T-helper 2 cell (primary cell): ENCODE measurements at places on chromosomes 2 and 18.

DNA sequence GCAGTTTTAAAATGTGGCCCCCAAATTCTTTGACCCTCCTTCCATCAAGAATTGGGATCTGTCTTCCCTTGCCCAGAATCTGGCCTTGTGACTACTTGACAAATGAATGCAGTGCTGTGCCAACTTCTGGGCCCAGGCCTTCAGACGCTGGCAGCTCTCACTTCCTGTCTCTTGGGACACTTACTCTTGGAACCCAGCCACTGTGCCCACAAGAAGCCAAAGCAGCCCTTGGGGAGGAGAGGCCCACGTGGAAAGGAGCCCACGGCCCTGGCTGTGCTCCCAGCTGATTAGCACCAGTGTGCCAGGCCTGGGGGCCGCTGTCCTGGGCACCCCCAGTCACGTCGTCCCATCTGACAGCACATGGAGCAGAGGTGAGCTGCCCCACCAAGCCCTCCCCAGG lies 56.6 kb downstream of the RPL37A start:
- no peak for DNase-seq

DNA sequence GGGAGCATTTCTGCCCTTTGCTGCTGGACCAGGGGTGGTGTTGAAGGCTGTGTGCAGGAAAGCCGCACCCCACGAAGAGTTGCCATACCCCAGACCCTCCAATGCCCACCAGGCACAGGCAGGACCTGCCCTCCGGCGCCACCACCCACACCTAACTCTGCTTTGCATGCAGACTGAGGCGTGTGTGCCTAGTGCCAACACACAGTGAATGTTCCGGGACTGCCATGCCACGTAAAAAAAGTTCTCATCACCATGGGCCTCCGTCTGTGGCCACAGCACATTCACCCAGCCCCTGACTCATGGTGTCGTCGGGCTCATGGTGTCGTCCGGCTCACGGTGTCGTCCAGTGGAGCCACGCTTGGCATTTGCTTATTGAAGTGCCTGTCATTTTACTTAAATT lies 184.9 kb upstream of the RAB6C start:
- no peak for DNase-seq

DNA sequence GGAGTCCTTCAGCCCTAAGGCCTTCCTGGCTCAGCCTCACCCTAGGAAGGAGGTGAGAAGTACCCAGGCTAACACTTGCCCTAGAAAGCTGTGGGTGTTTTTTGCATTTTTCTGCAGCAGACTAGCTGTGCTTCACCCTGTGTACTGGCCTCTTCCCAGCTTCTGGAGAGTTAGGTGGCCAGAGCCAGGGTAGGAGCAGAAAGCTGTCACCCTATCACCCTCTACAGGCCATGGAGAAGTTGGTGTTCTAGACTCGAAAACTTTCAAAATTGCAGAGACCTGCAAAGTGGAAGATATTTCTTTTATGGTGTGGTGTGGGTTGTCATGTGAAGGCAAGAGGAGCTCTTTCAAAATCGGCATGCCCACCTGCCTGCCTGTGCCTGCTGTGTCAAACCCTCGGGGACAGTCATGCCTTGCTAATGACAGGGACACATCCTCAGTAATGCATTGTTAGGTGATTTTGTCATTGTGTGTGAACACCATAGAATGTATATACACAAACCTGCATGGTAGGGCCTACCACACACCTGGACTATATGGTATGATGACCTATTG lies 29.8 kb downstream of the EHD3 start:
- no peak for DNase-seq

DNA sequence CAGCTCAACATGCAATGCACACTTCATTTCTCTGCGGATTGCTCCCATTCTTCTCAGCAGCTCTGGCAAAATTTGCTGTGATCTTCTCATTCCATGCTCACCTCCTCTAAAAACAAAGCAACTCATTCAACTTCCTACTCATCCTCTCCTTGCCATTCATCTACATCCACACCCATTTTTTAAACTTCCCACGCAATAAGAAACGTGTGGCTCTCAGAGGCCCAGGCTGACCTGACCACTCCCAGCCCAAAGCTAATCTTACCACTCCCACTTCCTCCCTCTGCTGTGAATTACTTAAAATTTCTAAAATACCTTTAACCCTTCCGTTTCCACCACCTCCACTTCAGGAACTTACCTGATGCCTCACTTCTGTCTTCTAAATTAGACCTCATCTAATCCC lies 15.2 kb downstream of the ABCB11 start:
- no peak for DNase-seq

DNA sequence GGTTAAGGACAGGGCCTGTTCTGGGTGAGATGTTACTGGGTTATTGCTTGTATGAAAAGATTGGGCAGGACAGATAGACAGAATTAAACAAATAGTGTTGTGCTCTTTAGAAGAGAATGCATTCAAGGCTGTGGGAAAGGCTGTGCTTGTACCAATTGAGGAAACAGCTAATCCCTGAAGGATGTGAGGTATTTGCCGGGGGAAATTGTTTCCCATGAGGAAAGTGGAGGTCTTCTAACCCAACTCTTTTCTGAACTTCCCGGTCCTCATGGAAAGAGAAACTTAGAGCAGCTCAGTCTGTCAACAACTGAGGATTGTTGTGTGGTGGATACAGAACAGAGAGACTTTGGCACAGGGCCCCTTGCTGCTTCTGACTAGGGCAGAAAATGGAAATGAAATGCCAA lies 9.5 kb downstream of the SLC1A4 start:
- no peak for DNase-seq

DNA sequence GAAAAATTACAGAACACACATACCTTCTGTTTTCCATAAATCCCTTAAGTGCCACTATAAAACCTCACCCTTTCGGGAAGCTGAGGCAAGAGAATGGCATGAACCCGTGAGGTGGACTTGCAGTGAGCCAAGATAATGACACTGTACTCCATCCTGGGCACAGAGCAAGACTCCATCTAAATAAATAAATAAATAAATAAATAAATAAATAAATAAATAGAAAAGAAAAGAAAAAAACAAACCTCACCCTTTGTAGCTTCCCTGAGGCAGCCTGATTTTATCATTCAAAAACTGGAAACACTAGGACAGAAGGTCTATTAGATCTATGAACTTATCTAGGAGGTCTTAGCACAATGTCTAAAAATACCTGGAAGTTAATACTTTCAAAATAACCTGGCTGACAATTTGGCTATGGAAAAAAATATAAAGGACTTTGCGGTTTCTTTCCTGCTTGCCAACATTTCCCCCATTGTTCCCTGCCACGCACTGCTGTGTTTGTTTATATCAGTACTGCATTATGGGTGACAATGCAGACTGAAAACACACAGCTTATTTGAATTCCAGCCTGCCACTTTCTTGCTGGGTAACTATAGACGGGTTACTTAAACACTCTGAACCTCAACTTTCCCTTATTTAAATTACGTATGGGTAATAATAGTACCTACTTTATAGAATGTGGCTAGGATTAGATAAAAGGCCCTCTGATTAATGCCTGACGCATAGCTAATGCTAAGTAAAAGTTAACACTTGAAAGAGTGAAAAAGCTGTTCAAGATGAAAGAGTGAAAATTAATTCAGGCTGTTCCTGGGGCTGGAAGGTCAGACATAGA lies 313.0 kb downstream of the RDH14 start:
- no peak for DNase-seq

- DNase-seq: no peak
Observed at GRCh38 chr2:97961534-97961933, 34.2 kb downstream of the TMEM131 start.

- no peak for DNase-seq
Observed at GRCh38 chr2:98946855-98947254, 10.8 kb upstream of the CRACDL start.

- DNase-seq: no peak
Observed at GRCh38 chr18:38313831-38314230, 748.2 kb upstream of the CELF4 start.

DNA sequence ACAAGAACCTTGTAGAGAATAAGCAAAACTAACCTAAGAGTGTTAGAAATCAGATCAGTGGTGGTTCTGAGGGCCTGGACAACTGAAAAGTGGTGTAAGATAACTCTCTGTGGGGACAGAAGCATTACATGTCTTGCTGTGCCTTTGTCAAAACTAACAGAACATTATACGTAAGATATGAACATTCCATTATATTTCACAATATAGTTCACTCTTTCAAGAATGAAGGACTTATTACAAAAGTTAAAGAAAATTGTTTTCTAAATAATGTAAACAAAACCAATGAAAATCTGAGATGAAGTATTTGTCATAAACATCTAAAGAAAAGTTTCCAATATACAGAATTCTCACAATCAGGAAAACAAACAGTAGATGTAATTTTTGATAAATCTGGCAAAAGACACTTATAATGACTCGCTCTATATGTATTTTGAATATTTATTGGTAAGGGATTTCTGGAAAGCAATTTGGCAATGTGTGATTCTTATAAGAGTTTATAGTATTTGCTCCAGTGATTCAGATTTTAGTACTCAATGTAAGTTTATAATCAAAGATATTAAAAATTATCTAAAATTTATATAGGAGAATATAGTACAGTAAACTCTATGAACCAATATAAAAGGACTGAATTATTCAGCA lies 258.4 kb downstream of the CD226 start:
- no peak for DNase-seq

- DNase-seq: no peak
Observed at GRCh38 chr2:28437918-28438317, 45.3 kb downstream of the FOSL2 start.

GRCh38 chr2:8053216-8053615 lies 628.6 kb upstream of the ID2 start:
- DNase-seq: no peak

- DNase-seq: no peak
Observed at GRCh38 chr2:140248623-140249022, 1468.4 kb upstream of the NXPH2 start.

DNA sequence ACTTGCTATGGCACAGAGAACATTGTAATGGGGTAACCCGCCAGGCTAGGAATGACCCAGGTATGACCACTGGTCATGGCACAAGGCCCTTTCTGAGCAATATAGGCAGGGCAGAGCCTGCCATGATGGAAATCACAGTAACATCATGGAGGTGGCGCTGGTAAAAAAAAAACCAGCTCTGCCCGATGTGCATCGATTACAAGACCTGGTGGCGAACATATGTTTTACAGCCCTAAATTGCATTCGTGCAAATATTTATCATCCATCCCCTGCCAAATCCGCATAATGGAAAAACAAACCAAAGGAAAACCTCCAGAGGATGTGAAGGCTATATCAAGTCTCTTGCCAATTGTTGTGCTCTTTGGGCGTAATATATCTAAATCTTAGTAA lies 60.6 kb downstream of the SEMA4F start:
- DNase-seq: no peak

- no peak for DNase-seq
Observed at GRCh38 chr2:14690926-14691325, 58.4 kb downstream of the LRATD1 start.

GRCh38 chr2:61493523-61493942 lies 22.6 kb upstream of the USP34 start:
- no peak for DNase-seq

DNA sequence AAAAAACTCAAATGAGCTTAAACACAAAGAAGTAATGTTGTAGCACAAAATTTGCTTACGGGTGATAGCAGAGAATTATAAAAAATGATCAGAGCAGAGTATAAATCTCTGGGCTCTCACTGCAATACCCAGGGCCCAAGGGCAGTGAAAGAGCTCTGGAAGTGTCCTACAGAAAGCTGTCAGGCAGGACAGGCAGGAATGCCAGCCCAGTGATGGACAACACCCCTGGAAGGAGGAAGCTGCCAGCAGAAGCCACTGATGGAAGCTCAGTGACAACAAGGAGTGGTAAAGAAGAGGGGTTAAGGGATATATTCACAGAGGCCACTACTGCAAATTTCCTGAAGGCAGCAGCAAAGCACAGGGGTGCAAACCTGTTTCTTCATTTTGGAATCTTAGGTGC lies 214.9 kb downstream of the L3MBTL4 start:
- DNase-seq: no peak
